ENCODE measurements at places on chromosomes 12 and 14. TPM values are rescaled to one million over a fixed set of nuclear protein-coding genes. Genes with fewer than 3 reads are reported as not detected.

DNA sequence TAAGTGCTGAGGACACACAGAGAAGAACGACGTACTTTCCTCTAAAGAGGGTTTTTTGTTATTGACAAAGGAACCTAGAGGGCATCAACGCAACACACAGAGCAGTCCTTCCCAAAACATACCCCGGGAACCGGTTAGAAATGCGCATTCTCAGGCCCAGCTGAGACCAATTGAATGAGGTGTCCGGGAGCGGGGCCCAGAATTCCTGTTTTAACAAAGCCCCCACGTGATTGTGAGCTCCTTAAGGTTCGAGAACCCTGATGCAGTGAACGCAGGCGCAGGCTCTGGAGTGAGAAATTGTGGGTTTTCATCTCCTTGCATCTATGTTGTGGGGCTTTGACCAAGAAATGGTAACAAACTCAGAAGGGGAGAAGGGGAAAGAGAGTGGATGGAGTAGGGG, 51.0 kb upstream of the TBX3 start:
- no peak for DNase-seq

DNA sequence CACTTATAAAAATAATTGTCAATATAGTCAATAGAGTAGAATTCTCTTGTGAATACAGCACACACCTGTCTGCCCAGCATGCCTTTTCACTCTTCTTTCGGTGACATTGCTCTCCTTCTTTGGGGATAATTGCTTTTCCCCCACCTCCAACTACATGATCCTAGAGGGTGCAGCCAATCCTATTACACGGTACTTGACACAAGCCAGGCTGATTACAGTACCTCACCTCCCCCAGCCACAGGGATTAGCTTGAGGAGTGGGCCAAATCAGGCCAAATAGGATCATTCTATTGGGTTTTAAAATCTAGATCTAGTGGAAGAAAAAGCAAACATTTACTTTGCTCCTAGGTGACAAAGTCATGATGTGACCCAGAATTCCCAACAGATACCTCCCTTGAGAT, 16.8 kb upstream of the NFYB start:
- DNase-seq, result no peak

DNA sequence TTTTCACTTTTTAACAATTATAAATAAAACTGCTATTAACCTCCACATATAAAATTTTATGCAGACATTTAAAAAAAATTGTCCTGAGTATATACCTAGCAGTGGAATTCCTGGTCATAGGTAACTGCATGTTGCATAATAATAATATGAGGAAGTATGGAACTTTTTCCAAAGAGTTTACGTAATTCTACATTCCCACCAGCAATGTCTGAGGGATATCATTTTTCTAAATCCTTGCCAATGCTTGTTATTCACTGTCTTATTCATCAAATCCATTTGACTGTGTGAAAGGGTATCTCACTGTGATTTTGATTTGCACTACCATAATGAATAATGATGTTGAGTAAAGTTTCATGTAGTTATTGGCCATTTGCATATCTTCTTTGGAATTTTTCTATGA, 393.8 kb downstream of the LRFN5 start:
- no peak for DNase-seq

GRCh38 chr12:132196873-132197390, 52.7 kb downstream of the NOC4L start:
- DNase-seq, result no peak

DNA sequence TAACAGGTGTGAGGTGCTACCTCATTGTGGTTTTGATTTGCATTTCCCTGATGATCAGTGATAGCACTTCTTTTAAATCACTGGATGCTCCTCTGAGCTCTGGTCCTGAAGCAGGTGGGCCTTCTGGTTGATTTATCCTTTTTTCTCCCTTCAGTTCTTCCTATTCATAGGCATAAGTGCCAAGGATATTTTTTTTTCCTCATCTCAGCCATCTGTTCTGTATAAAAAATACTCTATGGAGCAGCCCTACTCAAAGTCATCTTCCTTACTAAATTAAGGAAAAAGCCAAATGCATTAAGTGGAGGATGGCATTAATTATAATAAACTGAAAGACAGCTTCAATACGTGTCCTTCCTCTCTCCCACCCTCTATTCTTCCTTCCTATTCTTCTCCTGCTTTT, 18.4 kb downstream of the SPIC start:
- DNase-seq, result no peak

DNA sequence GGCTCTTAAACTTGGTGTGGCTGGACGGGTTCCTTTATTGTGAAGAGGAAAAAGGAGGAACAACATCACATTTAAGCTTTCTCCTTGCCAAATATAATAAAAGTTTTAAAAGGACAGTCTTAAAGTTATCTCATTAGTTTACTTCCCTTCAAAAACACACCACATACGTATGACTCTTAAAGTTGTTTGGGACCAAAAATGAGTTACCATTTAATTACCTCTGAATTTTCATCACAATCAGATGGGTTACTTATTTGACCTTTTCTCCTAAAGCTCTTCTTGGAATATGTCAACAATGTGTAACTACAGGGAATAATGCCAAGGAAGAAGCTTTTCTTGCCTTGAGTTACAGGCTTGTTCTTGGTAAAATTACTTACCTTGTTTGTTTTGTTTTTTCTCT, 16.4 kb downstream of the RAB21 start:
- DNase-seq, result no peak

- no peak for DNase-seq
Observed at GRCh38 chr12:5000204-5000603, 43.5 kb upstream of the KCNA5 start.

- no peak for DNase-seq
Observed at GRCh38 chr14:64659366-64659765, 44.9 kb upstream of the PLEKHG3 start.

- no peak for DNase-seq
Observed at GRCh38 chr12:81888961-81889360, 129.8 kb upstream of the PPFIA2 start.

GRCh38 chr14:76551906-76552305, 176.0 kb downstream of the ESRRB start:
- DNase-seq, result no peak

GRCh38 chr14:68788996-68789820, 3.7 kb downstream of the ZFP36L1 start:
- DNase-seq, result no peak

DNA sequence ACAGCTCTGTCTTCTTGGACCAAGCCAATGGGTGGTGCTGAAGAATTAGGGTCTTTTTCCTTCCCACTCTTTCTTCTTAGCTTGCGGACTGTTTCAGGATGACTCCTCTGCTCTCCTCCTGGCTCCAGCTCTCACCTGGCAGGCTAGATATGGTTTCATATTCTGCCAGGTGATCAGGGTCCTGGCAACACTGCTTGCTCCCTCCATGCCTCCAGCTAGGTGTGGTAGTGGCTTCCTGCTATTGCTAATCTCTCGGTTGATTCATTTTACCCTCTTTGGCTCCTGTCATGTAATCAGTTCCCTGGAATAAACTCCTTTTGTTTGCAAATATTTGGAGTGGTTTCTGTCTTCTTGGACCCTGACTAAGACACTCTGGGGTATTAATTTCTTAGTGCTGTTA, 4.3 kb upstream of the GZMH start:
- no peak for DNase-seq

GRCh38 chr12:103728323-103728722, 112.7 kb downstream of the NT5DC3 start:
- no peak for DNase-seq

GRCh38 chr12:97595936-97596335, 133.3 kb downstream of the RMST start:
- no peak for DNase-seq

The ALG10 gene
- polyA plus RNA-seq, result 8.1 TPM

The CLSTN3 gene
- polyA plus RNA-seq, result 93.0 TPM

The SAMD15 gene
- polyA plus RNA-seq, result 9.0 TPM

The TMEM132C gene
- 2.8 TPM for polyA plus RNA-seq

The LRRC9 gene
- polyA plus RNA-seq, result 1.1 TPM

The FBXO21 gene
- polyA plus RNA-seq, result 66.6 TPM

The MANSC4 gene
- polyA plus RNA-seq, result 0.16 TPM
